ENCODE measurements at places on chromosomes 5 and 9.

- no peak for DNase-seq
Observed at GRCh38 chr5:156698323-156698722, 151.8 kb upstream of the PPP1R2B start.

DNA sequence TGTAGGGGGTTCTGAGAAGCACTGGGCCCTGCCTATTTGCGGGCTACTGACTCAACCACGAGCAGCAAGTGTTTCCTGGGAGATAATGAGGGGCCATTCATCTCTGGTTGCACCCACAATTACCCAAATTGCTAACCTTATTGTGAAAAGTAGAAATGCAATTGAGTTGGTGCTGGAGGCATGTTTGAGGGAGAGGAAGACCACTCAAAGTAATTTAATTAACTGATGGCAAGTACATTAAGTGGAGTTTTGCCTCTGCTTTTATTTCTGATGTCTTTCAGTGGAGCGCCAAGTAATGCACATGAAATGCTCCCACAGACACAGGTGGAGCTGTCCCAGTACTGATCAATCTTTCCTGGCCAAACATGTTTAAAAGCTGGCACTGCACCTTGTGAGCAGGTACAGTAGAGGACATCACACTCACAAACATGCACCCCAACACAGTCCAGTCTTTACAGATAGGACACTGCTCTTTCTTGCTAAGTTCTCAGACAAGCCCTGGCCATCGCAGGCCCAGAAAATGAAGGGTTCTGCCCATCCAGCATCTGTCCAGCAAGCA, 195.4 kb downstream of the HSPA4 start:
- no peak for DNase-seq

GRCh38 chr5:172597755-172598155, 43.3 kb upstream of the NEURL1B start:
- DNase-seq: no peak

DNA sequence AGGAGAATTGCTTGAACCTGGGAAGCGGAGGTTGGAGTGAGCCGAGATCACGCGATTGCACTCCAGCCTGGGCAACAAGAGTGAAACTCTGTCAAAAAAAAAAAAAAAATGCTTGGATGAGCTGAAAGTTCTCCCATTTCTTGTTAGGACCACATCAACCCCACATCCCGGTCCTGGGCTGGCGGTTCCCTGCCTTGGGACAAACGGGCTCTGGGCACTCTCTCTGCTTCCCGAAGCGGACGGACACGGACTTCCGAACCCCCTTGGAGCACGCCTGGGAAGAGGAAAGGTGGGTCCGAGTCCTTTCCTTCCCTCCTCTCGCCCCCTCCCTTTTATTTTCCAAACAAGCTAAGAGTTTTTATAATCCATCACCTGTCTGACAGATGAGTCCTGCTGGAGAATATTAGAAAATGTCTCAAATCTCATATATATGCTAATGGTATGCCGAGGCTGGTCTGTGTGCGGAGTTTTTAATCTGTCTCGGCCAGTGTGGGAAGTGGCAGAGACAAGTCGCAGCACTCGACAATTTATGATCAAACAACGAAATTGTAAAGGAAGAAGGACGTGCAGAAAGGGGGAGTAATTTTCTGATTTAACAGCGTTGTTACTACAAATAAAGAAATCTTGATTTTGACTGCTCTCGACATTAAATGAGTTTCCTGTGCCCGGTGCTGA, 257.9 kb upstream of the IRX4 start:
- DNase-seq: no peak

- DNase-seq: no peak
Observed at GRCh38 chr5:138625134-138625533, 49.9 kb upstream of the HSPA9 start.

DNA sequence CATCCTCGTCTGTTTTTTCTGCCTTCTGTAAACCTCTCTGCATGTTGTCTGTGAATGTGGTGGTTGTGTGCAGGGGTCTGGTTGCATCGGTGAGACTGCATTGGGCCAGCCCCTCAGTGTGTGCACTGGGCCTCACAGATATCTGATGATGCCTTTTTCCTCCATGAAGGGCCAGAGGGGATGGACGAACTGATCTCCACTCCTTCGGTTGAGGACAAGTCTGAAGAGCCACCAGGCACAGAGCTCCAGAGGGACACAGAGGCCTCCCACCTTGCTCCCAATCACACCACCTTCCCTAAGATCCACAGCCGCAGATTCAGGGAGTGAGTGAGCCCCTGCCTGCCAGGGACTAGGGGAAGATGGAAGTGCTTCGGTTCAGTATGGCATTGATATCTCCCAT, 31.3 kb downstream of the SECISBP2 start:
- DNase-seq: no peak

- DNase-seq: no peak
Observed at GRCh38 chr9:110007477-110008270, 200.3 kb downstream of the C9orf152 start.

DNA sequence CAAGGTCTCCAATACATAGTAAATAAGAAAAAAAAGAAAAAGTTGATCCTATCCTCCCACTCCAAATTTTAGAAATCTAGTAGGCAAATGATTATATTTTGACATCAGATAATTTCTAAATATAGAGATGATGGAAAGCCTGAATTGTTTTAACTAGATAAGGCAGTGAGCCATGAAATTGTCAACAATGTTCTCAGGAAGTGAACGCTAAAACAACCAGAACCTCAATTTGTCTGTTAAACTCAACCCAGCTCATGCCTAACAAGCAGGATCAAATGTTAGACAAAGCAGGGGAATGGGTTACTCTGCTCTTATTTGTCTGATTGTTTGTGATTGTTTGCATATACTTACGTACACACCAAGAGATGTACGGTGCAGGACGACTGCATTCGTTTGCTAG, 49.2 kb downstream of the ESM1 start:
- no peak for DNase-seq

GRCh38 chr5:136031711-136032110, 2.9 kb downstream of the TGFBI start:
- no peak for DNase-seq

- no peak for DNase-seq
Observed at GRCh38 chr5:84597904-84598303, 213.2 kb upstream of the EDIL3 start.

DNA sequence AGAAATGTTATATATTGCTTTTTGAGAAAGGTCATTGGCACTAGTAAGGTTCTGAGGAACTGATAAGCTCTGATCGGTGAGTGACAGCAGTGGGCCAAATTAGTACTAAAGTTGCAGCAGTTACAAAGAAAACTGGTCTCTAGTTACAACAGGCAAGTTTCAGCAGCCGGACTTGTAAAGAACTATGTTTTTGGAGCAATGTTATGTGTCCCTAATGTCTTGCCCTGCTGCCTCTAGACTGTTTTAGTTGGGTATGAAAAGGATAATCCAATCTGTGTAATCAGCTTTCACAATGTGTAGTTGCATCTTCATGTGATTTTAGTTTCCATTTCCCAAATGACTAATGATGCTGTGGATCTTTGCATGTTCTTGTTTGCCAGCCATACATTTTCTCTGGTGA, 113.5 kb downstream of the CAMK4 start:
- no peak for DNase-seq

- DNase-seq: no peak
Observed at GRCh38 chr9:35350212-35350611, 139.7 kb upstream of the RUSC2 start.

DNA sequence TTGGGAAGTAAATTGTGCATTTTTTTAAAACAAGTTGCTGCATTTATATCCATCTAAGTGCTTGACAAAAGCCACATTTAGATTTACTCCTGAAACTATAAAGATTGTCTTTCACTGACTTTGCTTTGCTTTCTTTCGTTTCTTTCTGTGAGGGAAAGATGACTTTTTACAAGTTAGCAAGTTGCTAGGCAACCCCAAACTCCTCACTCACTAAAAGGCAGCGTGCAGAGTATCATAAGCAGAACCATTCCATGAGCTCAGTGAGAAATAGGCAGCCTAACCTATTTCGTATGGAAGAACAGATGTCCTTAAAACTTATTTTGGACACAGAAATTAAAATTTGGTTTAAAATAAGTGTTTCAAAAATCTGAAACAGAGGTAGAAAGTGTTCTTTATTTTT, 29.0 kb downstream of the KLF9 start:
- DNase-seq: no peak

DNA sequence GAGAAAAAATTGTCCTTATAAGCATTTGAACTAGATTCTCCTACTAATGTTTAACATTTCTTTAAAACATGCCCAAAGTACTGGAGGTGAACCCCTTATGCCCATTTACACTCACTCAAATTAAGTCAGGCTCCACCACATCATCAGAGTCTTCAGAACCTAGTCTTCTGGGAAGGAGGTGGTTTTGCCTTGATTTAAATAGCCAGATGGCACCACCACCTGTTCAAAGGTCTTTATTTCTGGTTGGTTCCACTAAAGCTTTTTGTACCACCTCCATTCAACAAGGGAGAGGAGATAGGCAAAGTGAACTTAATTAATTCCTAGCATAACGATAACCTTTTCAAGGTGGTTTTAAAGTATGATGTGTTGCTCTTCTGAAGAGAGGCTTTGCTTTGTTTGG, 189.5 kb downstream of the SLF1 start:
- no peak for DNase-seq

DNA sequence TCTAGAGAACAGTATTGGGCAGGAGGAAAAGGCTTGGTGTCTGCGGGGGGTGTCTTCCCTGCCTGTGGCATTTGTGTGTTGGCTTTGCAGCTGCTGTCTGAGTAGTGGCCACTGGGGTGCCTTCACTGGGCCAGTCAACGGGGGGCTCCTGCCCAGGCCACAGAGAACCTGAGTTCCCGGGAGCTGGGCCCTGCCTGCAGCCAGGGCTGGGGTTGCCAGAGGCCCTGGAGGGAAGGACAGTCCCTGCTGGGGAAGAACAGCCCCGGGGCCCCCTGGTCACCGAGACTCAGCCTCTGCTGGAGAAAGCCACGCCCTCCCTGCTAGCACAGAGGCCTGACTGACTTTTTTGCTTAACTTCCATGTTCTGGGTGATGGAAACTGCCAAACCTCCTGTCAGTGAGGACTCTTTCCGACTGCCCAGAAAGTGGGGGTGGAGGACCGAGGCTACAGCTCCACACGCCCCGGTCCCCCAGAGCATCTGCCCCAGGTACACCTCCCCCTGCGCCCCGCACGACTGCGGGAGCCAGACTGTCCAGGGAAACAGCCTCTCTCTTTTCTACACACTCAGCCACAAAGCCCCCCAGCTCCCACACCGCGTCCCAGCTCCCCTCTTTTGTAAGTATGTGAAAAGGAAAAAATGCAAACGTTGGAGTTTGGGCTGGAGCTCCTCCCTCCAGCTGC, 133.4 kb downstream of the DAB2IP start:
- no peak for DNase-seq

DNA sequence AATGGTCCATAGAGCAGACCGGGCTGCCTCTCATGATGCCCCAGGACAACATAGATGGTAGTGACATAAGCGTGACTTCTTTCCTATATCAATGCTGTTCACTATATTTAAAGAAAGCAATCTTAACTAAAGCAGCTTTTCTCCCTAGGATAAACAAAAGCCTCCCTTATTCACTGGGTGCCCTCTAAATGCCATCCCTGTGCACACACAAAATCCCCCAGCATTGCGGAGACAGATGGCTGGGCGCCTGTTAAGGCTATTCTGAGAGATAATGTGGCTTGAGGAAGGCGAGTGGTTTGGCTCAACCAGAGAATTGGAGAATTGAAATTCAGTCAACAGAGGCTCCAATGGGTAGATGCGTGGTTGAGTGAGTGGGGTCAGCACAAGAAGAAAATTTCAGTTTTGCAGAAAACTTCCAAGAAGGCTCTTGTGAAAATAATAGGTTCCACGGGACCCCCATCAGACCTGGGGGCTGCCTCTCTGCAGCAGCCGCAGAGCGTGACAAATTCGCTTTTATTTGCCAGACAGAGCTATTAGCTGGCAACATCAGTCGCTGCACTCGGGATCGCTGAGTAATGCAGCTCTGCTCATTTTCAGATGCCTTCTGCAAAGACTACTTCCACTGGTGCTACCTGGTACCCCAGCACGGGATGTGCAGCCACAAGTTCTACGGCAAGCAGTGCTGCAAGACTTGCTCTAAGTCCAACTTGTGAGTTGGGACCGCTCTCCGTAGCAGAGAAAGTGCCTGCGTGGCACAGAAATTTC, 103.9 kb upstream of the ICE1 start:
- DNase-seq: no peak

DNA sequence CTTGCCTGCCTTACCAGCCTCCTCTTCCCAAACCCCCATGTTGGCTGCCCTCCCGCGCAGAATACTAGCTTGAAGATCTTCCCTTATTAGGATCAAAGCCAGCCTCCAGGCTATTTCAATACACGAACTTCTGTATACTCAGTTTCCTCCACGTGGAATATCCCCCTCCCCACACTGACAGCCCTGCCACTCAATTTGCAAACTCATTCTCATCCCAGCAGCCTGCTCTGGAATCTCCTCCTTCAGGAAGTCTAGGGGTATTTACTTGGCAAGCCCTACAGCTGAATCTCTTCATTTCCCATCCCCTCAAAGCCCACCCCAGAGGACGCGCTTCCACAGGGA, 157.0 kb upstream of the SMIM23 start:
- DNase-seq: no peak

DNA sequence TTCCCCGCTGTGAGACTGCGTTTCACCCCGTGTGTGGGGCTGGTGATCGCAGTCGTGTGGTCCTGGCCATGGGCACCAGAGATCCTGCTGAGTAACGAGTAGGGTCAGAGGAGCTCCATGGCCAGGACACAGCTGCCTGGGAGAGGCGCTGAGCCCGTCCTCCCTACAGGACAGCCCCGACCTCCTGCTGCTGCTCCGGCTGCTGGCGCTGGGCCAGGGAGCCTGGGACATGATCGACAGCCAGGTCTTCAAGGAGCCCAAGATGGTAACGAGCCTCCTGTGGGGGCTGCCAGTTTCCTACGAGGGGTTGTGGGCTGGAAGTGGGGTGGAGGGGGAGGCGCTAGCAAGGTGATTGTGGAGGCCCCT, 11.0 kb downstream of the NELFB start:
- no peak for DNase-seq

GRCh38 chr9:81035171-81035570, 654.2 kb downstream of the TLE1 start:
- no peak for DNase-seq

GRCh38 chr5:42628821-42629220, 127.8 kb upstream of the CCDC152 start:
- no peak for DNase-seq

GRCh38 chr5:81866994-81867393, 104.8 kb upstream of the ATG10 start:
- DNase-seq: no peak

- no peak for DNase-seq
Observed at GRCh38 chr5:38673671-38674071, 117.2 kb upstream of the LIFR start.
